Activated naive CD4-positive, alpha-beta T cell (primary cell): ENCODE measurements at places on chromosomes 11 and 22.

- no peak for DNase-seq
Measured at GRCh38 chr22:36636916-36637315, 66.6 kb downstream of the CACNG2 start.

DNA sequence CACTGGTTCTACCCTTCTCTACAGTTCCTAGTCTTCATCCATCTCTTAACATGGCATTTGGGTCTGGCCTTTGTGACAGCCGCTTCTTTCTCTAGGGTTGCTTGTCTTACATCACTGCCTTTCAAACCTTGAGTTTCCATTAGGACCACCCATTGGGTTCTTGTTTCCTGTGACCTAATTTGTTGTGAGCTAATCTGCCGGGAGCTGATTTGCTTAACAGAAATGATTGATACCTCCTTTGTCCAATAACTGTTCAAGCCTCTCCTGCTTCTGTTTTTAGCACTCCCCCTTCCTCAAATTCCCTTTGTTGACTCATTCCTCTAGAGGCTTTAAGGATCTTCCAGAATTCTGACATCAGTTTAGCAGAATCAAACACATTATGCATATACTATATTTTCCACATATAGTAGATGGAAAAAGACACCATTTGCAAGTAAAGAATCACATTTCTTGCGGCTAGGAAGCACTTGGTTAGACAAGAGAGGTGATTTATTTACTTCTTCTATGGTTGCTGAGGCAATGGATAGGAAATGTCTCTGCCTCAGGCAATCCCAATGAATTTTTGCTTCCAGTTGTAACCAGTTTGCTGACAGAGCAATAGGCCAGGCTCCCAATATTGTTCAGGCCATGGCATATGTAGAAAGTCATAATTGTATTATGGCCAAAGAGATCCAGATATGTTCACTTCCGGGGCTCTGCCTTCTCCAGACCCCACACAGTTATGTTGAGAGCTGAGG lies 130.7 kb downstream of the SNX19 start:
- no peak for DNase-seq

- DNase-seq, result no peak
Measured at GRCh38 chr11:17568944-17569343, 21.9 kb downstream of the OTOG start.

- DNase-seq, result no peak
Measured at GRCh38 chr11:11081776-11082175, 223.9 kb upstream of the ZBED5 start.

- DNase-seq, result no peak
Measured at GRCh38 chr11:114190630-114191029, 105.6 kb upstream of the NNMT start.
